ENCODE measurements at places on chromosomes 16 and 17. TPM values are rescaled to one million over a fixed set of nuclear protein-coding genes. Genes with fewer than 3 reads are reported as not detected.

DNA sequence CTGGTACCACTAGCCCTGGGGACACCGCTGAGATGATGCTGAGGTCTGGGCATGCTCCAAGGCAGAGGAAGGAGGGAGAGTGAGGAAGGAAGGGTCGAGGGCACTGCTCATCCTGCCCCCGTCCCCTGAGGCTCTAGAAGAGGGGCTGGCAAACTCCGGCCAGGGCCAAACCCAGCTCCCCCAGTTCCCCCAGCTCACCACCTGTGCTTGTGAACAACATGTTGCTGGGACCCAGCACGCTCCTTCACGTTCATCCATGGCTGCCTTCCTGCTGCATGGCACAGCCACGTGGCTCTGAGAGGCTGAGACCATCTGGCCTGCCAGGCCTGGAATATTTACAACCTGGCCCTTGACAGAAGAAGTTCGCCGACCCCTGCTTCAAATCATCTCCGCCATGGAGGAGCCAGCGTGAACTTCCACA is 81.2 kb downstream of the RBFOX3 start:
- peak; percentile 65 for DNase-seq

DNA sequence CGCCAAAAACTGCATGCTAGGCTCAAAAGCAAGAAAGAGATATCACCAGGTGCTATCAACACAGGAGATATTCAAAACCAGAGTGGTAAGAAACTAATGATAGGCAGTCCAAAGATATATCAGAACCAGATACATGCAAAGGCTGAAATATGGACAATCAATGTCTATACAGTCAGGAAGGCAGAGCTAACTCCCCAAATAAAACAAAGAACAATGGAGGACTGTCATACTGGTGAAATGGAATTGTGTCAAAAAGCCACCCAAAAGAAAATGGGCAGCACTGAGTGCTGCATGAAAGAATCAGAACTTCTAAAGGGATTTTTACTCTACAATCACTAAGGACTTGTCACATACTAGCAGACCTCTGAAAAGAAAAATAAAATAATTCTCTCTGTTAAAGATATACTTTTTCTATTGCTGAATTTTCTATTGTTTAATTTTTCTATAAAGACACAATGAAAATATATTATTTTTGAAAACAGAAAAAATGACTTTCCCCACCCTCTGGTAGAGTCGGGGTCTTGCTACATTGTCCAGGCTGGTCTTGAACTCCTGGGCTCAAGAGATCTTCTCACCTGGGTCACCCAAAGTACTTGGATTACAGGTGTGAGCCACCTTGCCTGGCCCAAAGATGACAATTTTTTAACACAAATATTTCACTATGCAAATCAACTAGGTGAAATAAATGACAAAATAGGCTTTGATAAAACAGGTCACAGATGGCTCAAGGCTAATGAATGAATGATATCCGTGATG is 98.2 kb downstream of the USP32 start:
- no peak for DNase-seq

GRCh38 chr16:85250609-85251223 is 138.4 kb upstream of the CIBAR2 start:
- DNase-seq, result no peak

DNA sequence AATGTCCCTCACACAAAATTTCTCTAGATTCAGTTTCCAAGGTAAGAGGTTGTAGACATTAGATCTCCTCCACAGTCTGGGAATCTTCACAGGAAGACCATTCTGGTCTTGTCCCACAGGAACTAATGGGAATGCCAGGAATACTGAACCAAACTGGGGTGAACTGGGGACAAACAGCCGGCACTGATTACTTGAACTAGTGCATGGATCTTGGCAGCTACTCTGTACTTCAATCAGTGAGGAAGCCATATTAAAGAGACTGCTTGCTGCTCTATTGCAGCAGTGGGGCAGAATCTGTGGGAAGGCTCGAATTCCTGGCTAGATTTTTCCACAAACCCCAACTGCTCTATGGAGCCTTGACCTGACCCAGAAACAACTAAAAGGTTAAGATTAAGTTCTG is 268.9 kb upstream of the AXIN2 start:
- DNase-seq, result no peak

DNA sequence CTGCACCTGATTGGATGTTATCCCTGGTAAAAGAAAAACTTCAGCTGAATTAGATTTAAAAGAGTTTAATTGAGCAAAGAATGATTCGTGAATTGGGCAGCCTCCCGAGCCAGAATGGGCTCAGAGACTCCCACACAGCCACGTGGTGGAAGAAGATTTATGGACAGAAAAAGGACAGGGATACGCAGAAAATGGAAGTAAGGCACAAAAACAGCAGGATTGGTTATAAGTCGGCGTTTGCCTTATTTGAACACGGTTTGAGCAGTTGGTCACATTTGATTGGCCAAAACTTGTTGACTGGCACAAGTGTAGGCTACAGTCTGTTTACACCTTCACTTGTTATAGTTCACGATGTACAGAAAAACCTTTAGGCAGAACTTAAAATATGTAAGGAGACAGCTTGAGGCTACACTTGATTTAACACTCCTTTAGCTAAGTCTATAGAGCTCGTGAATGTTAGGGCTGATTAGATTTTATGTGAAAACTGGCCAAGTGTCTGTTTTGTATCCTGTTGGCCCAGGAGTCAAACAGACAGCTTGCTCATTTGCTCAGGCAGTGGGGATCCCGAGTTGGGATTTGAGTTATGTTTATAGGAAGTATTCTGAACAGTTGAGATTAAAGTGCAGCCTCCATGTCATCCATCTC is 119.5 kb upstream of the SHISA6 start:
- no peak for DNase-seq

DNA sequence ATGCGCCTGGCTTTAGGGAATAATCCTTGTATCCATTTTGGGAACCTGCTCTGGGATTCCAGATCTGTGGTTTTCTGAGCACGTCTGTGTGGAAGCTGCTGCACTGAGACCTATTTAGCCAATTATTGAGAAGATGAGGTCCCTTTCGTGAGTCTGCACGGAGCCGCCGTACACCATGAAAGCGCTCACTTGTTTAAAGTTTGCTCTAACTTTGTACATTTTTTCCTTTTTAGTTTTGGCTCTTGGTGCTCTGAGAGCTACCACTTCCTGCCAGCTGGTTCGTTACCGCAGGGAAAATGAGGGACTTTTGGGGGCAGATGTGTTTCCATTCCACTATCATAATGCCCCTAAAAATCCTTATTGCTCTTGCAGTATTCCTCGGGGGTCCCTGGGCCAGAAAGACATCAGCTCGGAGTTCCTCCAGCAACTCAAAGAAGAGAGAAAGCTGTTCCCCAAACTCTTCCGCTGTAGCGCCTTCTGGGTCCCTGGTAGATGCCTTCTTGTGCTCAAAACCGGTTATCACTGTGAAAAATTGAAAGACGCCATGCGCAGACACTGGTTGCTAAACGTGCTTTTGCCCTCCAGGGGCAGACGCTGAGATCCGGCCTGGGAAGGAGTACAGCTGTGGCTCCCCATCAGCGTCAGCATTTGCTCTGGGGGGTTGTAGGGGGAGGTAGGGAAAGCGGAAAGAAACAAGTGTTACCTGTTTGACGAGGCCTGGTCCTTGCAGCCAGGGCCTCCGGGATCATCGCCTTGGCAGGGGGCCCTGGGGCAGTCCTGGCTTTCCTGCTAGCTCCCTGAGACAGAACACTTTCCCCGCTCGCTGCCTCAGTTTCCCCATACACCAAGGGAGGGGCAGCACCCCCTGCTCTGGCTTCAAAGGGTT is 238.1 kb downstream of the MRTFB start:
- no peak for DNase-seq

DNA sequence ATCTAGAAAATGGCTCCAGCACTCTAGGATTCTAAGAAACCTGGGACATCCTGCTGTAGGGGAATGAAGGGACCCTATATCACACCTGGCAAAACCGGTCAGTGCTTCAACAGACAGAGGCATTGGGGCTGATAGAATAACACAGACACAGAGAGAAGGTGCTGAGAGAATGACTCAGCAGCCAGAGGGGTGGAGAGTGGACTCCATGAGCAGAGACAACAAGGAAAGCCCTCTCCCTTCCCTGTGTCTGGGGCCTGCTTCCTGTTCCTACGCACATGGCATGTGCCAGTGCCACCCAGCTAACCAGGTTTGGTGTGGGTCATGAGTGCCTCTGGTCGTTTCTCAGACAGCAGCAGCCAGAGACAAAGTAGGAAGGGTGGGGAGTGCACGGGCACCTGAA is 140.3 kb downstream of the CCT6B start:
- DNase-seq, result no peak

- DNase-seq, result no peak
Measured at GRCh38 chr16:52578007-52578828, 31.3 kb upstream of the TOX3 start.

DNA sequence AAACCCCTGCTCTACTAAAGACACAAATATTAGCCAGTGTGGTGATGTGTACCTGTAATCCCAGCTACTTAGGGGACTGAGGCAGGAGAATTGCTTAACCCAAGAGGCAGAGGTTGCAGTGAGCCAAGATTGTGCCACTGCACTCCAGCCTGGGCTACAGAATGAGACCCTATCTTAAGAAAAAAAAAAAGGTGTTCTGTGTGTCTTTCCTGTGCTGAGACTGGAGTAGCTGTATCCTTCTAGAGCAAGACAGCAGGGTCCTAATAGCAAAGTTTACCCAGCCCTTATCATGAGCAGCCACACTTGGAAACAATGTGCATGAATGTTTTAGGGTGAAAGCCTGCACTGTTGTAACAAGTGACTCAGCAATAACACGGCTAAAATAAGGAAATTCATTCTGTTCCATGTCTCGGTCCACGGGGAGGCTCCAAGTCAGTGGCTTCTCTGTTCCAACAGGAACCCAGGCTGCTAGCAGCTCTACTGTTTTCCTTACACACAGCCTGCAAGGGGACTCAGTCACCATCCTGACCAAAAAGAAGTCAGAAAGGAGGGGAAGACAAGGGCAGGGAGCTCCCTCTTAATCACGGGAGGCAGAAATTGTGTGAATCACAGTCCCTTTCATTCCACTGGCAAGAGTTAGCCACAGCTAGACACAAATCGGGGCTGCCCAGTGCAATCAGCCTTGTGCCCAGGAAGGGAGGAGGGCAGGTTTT is 7.1 kb upstream of the SLC5A11 start:
- no peak for DNase-seq

DNA sequence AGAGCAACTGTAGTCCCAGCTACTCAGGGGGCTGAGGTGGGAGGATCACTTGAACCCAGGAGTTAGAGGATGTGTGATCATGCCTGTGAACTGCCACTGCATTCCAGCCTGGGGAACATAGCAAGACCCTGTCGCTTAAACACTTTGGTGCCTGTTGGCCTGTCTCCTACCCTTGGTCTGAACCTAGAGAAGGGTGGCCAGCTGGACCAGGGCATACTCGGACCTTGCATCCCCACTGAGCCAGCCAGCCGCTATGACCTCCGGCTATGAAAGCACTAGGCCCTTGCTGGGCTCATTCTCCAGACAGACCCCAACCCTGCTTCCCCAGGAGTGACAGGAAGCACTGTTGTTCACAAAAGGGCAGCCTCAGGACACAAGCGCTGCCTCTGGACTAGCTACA is 4.6 kb downstream of the IFT20 start:
- no peak for DNase-seq

DNA sequence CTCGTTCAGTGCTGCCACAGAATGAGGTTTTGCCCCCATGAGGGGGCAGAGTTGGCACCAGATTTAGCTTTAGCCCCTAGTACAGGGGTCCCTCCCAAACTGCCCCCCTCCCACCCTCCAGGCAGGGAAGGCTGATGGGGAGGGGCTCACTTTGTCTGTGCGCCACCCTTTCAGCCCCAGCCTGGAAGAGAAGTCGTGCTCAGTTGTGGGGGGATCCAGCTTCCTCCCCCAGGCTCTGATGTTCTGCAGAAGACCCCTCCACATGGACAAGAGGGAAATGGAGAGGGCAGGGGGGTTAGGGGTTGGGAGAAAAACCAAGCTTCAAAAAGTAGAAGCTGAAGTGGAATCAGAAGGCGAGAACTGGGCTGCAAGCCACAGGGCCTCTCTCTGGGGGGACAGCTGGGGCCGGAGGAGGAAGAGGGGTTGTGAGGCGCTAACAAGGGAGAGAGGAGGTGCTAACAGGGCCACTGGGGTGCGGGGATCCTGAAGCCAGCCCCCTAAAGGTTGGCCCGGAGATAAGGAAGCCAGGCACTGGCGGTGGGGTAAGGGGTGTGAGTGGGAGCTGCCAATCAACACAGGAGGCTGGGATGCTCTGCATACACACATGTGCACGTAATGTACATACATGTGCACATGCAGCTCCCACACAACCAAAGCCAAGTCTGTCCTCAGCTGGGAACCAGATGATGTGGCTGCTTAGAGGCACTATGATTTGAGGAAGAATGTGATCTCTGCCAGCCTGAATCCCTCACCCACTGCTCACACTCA is 7.0 kb upstream of the TMEM92 start:
- DNase-seq, result no peak

DNA sequence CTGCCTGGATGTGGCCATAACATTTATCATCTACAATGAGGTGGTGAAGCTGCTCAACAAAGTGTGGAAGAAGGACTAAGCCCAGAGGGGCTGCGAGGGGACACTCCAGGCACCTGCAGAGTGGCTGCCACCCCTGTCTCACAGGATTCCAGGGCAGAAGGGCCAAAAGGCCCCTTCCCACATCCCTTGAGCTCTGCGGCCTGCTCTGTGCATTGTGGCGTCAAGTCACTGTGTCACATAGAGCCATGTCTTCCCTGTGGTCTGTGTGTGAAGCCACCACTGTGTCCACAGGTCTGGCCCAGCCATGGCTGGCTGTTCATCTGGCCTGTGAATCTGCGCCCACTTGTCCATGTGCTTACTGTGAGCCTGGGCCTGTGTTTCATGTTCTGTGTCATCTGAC is 1714.6 kb downstream of the TP53TG3F start:
- no peak for DNase-seq

- DNase-seq, result no peak
Measured at GRCh38 chr17:14604591-14605266, 303.8 kb downstream of the HS3ST3B1 start.

GRCh38 chr17:64938925-64939474 is 19.7 kb upstream of the LRRC37A3 start:
- DNase-seq, result peak; percentile 82

WFIKKN1 gene
- 0.16 TPM for total RNA-seq

CDYL2 gene
- 4.2 TPM for total RNA-seq

PRSS27 gene
- total RNA-seq, result 0.30 TPM

FN3KRP gene
- total RNA-seq, result 13.0 TPM

C16orf96 gene
- total RNA-seq, result 0.05 TPM

CLDN7 gene
- 1.2 TPM for total RNA-seq

ZNF469 gene
- 0.92 TPM for total RNA-seq

TBC1D3B gene
- total RNA-seq, result 4.0 TPM

PYCARD gene
- 9.1 TPM for total RNA-seq

Measured in Right ventricle myocardium inferior (tissue), 1 donor.